Activated CD4-positive, alpha-beta memory T cell treated with anti-CD3 and anti-CD28 coated beads, Interleukin-2, amount 10 ng/mL, durations not matched to agents 7 days and 5 days (primary cell): ENCODE measurements at places on chromosomes 6 and 20.

GRCh38 chr6:30591008-30591407, 19.8 kb downstream of the ABCF1 start:
- no peak for DNase-seq

DNA sequence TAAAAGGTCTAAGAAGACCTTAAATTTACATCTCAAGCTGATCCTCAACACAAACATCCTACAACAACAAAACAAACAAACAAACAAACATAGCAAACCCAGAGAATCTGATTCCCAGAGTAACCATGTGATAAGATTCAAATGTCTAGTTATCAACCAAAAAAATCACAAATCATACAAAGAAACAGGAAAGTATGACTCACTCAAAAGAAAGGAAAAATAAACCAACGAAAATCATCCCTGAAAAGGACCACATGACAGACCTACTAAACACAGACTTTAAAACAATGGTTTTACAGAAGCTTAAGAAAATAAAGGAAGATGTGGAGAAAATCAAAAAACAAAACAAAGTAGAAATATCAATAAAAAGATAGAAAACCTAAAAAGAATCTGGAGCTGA, 18.1 kb downstream of the VNN1 start:
- DNase-seq = no peak

GRCh38 chr20:32823078-32823477, 3.3 kb downstream of the MAPRE1 start:
- peak; percentile 19 for DNase-seq

DNA sequence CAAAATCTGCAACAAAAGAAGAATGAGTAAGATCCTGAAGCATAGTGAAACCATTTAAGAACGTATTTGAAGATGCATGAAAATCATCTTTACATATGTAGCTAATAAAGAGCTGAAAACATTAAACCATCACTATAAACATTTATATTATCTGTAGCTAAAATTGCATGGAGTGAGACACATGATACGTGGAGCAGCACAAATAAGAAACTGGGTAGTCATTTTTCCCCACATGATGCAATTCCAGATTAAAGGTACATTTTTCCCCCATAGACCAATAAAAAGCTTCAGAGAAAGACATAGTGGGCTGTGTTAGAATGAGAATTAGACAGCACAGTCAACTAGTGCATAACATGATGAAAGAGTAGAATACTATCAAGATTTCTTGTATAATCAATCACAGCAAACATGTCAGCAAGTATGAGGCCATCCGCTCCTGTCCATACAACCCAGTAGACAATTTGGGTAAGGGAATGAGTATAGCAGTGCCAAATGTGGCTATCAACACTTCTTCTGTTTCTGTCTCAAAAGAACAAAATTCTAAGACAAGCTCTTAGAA, 67.0 kb downstream of the RSPO3 start:
- no peak for DNase-seq

- no peak for DNase-seq
Observed at GRCh38 chr20:35796571-35796970, 24.8 kb downstream of the PHF20 start.

- no peak for DNase-seq
Observed at GRCh38 chr6:52164319-52165094, 21.7 kb upstream of the IL17A start.

- DNase-seq = no peak
Observed at GRCh38 chr6:96834070-96834469, 3.2 kb downstream of the GPR63 start.

DNA sequence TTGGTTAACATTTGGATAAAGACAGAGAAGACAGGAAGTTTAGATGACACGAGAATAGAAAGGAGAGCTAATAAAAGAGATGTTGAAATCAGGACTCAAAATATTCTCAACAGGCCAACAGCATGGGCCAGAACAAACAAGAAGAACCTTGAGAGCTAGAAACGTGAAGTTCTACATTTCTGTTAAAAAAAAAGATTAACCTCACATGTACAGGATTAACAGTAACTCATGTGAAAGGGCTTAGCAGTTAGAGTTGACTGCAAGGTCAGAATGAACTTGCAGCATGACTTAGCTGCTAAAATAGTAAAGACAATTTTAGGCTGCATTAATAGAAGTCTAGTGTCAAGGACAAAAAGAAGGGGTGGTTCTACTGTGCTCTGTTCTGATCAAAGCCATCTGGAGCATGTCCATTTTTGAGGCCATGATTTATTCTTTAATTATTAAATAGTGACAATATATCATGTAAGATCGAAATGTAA, 331.1 kb upstream of the HSF2 start:
- no peak for DNase-seq

DNA sequence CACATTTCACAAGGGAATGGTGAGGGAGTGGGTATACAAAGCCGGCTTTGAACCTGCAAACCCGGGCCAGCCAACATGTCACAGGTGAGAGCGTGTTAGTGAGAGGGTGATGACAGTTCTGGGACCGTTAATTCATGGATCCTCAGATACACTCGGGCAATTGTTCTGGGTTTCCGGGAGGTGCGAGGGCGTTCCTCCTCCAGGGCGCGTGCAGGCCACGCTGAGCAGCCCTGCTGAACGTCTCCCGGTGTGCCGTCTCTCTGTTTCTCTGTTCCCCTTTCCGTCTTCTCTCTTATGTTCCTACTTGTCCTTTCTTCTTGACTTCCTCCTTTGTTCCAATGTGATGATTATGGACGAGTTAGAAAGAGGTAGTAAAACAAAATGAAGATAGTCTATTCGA, 130.0 kb upstream of the GMDS start:
- DNase-seq = no peak

DNA sequence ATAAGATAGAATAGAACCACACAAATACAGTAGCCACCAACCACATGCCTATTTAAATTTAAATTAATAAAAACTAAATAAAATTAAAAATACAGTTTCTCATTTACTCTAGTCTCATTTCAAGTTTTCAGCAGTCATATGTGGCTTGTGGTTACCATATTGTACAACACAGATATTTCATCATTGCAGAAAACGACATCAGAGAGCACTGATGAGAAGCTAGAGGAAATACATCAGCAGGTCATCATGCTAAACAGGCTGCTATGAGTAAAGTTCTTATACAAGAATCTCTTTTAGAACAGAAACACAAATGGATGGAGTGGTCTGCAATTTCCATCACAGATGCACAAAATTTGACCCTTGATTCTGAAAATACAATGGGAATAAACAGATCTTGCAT, 36.6 kb downstream of the TBC1D32 start:
- DNase-seq = no peak

GRCh38 chr6:516213-516612, 124.7 kb downstream of the IRF4 start:
- no peak for DNase-seq

DNA sequence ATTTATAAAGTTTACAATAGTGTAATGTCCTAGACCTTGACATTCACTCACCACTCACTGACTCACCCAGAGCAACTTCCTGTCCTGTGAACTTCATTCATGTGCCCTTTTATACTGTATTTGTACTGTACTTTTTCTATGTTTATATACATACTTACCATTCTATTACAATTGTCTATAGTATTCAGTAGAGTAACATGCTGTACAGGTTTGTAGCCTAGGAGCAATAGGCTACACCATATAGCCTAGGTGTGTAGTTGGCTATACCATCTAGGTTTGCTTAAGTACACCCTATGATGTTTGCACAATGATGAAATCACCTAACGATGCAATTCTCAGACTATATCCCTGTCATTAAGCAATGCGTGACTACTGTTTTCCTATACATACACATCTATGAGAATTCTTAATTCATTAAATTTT, 17.5 kb downstream of the EDEM2 start:
- DNase-seq = no peak

- no peak for DNase-seq
Observed at GRCh38 chr20:2149507-2149906, 47.9 kb downstream of the STK35 start.

DNA sequence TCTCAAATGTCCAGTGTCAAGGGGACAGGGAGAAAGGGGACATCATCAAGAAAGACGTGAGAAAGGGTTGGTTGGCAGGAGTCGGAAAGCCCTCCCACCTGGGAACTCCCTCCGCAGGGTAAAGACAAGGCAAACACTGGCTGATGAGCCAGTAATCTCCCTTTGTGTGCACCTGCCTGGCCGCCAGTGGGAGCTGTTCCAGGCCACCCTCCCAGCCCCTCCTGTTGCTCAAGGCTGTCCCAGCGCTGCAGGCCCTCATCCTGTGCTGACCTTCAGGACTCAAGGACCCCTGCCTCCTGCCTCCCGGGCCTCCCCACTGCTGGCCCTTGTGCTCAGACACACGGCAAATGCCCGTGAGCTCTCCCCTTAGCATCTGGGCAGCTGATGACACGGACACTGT, 7.4 kb downstream of the FRMD1 start:
- DNase-seq = no peak

DNA sequence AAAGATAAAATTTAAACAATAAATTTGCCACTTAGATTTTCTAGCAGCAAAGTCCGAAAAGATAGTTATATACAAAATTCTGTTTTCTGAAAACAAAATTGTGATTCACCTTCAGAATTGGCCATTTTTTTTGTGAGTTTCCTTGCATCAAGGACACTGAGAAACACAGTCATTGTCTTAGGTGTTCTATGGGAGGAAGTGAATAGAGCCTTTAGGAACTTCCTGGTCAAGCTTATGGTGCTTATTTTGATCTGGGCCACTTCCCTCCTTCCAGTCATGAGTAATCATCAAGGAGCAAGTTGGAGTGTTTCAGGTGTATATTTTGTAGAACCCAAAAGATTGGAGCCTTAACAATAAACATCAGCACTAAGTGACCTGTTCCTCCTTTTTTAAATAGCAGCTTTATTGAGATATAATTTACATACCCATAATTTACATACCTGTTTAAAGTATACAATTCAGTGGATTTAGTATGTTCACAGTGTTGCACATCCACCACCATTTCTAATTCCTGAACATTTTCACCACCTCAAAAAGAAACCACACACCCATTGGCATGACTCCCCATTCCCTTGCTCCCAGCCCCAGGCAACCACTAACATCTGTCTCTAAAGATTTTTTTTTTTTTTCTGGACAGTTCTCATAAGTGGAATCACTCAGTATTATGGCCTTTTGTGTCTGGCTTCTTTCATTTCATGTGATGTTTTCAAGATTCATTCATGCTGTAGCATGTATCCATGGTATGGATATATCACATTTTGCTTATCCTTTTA, 17.6 kb downstream of the TMEM74B start:
- no peak for DNase-seq

GRCh38 chr6:155066921-155067680, 72.0 kb downstream of the TIAM2 start:
- DNase-seq = no peak

DNA sequence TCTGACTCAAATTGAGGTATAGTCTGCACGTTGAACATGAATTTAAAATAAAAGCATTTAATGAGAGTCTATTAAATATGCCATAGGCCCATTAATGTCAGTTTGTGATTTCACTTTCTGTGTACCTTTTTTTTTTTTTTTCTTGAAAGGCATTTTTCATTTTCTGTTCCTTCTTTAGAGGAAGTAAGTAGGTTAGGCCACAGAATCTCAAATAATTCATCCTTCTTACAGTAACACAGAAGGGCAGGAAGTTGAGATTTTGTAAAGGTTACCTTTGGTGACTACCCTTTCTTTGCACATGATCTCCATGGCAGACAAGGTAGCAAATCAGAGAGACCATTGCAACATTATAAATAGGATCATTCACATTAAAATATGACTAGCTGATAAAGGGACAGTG, 9.6 kb downstream of the L3MBTL3 start:
- no peak for DNase-seq

- no peak for DNase-seq
Observed at GRCh38 chr6:139369068-139369467, 5.4 kb downstream of the CITED2 start.

DNA sequence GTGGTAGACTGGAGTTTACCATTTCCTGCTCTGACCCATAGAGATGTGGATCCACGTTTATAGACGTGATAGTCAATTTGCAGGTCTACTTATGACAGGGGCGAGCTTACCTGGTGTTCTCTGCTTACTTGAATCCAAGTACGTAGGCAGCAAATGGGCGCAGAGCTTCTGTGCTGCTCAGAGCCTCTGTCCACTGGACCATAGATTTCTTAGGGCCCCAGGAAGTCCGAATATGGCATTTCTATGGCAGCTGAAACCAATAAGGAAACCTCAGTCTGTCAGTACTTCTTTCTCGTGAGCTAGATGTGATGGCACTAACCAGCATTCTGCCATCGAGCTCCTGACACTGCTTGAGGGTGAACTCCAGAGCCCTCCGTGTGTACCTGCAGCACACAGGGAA, 19.5 kb upstream of the NPEPL1 start:
- DNase-seq = no peak

DNA sequence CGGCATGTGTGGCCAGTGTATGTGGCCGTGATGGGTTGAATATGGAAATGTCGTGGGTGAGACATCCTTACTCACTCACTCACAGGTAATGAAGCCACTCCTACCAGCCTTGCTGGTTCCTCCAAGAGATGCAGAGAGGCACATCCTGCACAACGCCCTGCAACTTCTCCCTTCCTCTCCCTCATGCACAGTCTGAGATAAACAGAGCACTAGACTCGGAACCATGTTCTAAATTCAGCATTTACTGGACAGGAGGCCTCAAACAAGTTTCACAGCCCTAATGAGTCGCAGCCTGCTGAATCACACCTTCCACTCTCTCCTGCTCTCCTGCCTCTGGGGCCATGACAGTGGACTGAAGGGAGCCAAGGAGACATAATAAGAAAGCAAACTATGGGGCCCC, 91.2 kb downstream of the ISM1 start:
- DNase-seq = no peak

DNA sequence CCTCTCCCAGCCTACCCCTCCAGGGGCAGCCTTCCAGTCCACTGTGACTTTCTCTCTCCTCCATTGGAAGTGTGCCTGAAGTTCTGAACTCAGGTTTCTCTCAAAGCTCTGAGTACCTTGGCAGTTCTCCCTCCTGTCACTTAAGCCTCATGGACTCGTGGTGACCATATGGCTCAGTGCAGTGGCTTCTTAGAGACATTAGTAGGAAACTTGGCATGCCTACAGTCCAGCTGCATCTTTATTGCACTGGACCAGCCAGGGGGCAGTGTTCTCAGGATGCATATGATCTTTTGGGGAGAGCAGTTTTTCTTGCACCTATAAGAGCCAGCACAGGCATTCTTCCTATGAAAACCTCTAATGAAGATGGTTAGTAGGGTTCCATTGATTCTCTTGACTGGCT, 47.5 kb upstream of the KCNK16 start:
- DNase-seq = no peak

DNA sequence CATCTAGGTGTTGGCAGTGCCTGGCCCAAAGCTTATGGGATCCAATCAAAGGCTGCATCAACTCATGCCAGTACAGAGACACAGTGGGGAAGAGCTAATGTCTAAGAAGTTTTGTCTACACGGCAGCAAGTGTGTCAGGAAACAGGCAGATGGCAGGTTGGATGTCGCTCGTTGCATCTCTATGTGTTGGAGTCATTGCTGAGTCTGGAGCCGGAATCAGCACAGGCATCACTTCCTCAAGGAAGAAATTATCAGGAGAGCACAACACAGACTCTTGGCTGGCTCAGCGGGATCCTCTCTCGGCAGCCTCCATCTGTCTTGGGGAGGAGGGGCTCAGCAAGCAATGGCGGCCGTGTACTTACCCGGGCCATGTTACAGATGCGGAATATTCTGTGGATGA, 467.2 kb upstream of the CHD6 start:
- no peak for DNase-seq
